ENCODE measurements at places on chromosomes 12 and 14. TPM values are rescaled to one million over a fixed set of nuclear protein-coding genes. Genes with fewer than 3 reads are reported as not detected.

Gene REC8
- 6.6 TPM for total RNA-seq

Gene PLEK2
- 3.4 TPM for total RNA-seq

Gene FOXN4
- not detected for total RNA-seq

Gene SLC17A8
- total RNA-seq = not detected

Gene MGST1
- total RNA-seq = 702 TPM

Gene GOLGA3
- 51.7 TPM for total RNA-seq

Gene SRGAP1
- total RNA-seq = 58.7 TPM

Gene VRTN
- not detected for total RNA-seq

Gene SMARCC2
- total RNA-seq = 106 TPM

Gene HEATR5A
- total RNA-seq = 24.6 TPM

Gene HOXC9
- 3.8 TPM for total RNA-seq

- H3K27me3 ChIP-seq = no peaks in the 10 kb centered on the region
- no peaks in the 10 kb centered on the region for H3K4me1 ChIP-seq
- H3K4me3 ChIP-seq = no peak overlapping the region
- DNase-seq = no peak
- no peaks in the 10 kb centered on the region for H3K36me3 ChIP-seq
- no peak overlapping the region for H3K27ac ChIP-seq
Observed at GRCh38 chr12:74579446-74579845, 41.8 kb downstream of the ATXN7L3B start.

- DNase-seq = no peak
- no peak overlapping the region for H3K4me3 ChIP-seq
- H3K27me3 ChIP-seq = no peaks in the 10 kb centered on the region
- no peaks in the 10 kb centered on the region for H3K36me3 ChIP-seq
- no peak overlapping the region for H3K27ac ChIP-seq
Observed at GRCh38 chr14:93930989-93931307, 3.8 kb downstream of the FAM181A start.

- H3K4me3 ChIP-seq = no peak overlapping the region
- H3K36me3 ChIP-seq = no peaks in the 10 kb centered on the region
- no peaks in the 10 kb centered on the region for H3K4me1 ChIP-seq
- no peak for DNase-seq
- H3K27ac ChIP-seq = no peak overlapping the region
Observed at GRCh38 chr14:71804992-71805391, 127.2 kb upstream of the RGS6 start.

DNA sequence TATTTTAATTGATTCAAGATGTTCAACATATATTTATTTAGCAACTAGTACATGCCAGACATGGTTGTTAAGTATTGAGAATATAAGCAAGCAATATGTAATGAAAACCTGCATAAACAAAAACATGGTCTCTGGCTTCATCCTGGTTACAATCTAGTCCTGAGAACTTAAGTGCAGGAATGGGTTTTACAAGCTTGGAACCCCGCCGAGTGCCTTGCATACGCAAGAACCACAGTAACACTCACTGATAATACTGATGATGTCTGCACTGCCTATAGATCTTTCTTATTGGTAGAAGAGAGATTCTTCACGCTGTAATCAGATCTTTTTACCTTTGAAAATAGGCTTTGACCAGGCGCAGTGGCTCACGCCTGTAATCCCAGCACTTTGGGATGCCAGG, 22.9 kb upstream of the CALM1 start:
- H3K36me3 ChIP-seq = no peaks in the 10 kb centered on the region
- no peak overlapping the region for H3K27ac ChIP-seq
- no peaks in the 10 kb centered on the region for H3K4me1 ChIP-seq

DNA sequence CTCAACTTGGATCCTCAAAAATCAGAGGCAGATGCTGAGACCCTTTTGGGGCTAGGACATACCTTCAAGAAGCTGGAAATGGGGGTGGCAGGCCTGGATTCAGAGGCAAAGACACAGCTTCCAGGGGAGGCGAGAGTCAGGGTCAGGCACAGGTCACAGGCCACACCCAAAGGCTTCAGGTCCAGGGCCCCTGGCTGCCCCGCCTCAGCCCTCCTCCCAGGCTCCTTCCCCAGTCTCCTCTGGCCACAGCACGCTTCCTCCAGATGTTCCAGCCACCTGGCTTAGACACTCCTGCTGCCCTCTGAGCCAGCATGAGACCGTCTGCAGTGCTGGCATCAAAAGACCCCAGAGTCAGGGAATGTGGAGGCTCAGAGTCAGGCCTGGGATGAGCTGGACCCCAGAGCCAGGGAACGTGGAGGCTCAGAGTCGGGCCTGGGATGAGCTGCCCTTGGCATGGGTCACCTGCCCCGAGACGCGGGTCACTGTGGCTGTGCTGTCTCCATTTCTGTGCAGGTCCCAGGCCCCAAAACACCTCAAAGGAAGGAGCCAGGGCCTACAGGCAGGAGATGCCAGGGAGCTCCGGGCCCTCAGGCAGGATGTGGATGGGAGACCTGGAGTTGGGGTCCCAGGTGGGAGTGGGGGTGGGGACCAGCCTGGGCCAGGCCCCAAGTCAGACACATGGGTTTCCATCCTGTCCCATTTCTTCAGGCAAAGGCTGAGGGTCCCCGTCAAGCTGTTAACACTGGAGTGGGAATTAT, 58.9 kb downstream of the DIO3 start:
- no peaks in the 10 kb centered on the region for H3K4me1 ChIP-seq
- H3K27ac ChIP-seq = no peak overlapping the region
- no peaks in the 10 kb centered on the region for H3K27me3 ChIP-seq

DNA sequence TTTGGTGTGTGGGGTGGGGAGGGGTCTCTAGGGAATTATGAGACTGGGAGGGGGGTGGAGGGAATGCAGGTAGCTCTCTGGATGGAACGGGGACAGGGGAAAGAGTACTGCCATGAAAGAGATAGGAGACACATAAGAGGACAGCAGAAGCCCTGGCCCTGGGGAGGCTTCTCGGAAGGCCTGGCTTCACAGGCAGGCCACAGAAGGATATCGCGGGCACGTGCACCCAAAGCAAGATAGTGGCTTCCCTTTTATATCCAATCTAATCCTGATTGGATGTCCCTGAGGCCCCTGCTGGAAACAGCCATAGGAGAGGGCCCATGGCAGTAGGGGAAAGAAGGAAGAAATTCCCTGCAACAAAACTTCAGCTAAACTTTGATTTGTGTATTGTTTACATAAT, 113.5 kb downstream of the GCH1 start:
- H3K27me3 ChIP-seq = no peaks in the 10 kb centered on the region
- H3K4me3 ChIP-seq = no peak overlapping the region
- no peaks in the 10 kb centered on the region for H3K4me1 ChIP-seq
- DNase-seq = no peak

- H3K27ac ChIP-seq = no peak overlapping the region
- DNase-seq = no peak
- no peaks in the 10 kb centered on the region for H3K27me3 ChIP-seq
- no peaks in the 10 kb centered on the region for H3K4me1 ChIP-seq
Observed at GRCh38 chr14:54599966-54600716, 33.2 kb downstream of the SAMD4A start.

DNA sequence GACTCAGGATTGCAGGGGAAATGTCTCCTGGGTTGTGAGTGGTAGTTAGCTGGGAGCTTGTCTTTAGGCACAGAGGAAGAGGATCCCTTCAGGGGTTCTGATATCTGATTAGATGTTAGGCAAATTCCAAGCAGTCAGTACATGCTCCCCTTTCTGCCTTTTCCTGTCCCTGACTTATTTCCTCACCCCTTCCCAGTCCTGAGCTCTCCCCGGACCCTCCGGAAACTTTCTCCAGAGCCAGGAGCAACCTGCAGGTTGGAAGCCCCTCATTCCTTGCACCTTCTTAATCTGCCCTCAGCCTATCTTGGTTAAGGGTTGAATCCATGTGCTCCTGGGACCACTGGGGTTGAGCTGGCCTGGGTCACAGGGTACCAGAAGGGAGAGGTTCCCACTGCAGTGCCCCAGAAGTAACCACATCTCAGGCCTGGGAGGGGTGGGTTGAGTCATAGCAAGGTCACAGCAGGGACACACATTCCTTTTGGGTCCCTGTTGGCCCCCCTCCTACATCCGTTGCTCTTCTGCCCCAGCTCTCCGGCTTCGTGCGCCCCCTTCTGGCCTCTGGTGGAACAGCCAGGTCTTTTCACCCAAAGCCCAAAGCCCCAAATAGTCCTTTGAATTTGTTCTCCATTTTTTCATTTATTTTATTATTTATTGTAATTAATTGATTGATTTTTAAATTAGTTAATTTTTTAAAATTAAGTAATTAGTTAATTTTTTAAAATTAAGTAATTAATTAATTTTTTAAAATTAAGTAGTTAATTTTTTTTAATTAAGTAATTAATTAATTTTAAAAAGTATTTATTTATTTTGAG, 1.8 kb downstream of the IGFBP6 start:
- DNase-seq = peak; percentile 87
- H3K27me3 ChIP-seq = no peaks in the 10 kb centered on the region
- H3K4me3 ChIP-seq = peak overlapping the region; percentile 69
- H3K4me1 ChIP-seq = no peaks in the 10 kb centered on the region

GRCh38 chr14:76706811-76707210, 54.5 kb upstream of the VASH1 start:
- no peak overlapping the region for H3K27ac ChIP-seq
- DNase-seq = no peak

- no peaks in the 10 kb centered on the region for H3K4me1 ChIP-seq
- no peak for DNase-seq
- peaks cover 4% of the 10 kb centered on the region for H3K36me3 ChIP-seq
- H3K27ac ChIP-seq = no peak overlapping the region
- H3K27me3 ChIP-seq = no peaks in the 10 kb centered on the region
Observed at GRCh38 chr12:56670836-56671235, 17.2 kb downstream of the PTGES3 start.

DNA sequence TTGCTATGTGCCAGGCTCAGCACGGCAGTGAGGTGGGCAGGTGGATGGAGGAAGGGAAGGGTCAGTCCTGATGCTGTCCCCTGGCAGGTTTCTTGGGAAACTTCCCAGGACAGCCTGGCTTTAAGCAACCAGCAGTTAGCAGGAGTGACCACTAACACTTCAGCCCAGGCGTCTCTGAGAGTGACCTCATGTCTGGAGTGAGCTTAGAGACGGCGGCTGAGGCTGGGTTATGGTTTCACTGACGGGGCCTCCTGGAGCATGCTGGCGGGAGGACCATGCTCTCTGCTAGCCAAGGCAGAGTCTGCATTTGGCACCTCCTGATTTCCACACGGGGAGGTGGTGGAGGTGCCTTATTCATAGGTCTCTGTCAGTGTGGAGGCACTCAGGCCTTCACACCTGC, 2.5 kb downstream of the HHIPL1 start:
- no peak overlapping the region for H3K4me3 ChIP-seq
- H3K27me3 ChIP-seq = no peaks in the 10 kb centered on the region
- no peaks in the 10 kb centered on the region for H3K36me3 ChIP-seq
- H3K4me1 ChIP-seq = peaks cover 4% of the 10 kb centered on the region

- peak overlapping the region; percentile 92 for H3K27ac ChIP-seq
- no peak overlapping the region for H3K4me3 ChIP-seq
- no peaks in the 10 kb centered on the region for H3K36me3 ChIP-seq
Observed at GRCh38 chr12:7154901-7155470, 24.8 kb downstream of the CLSTN3 start.

DNA sequence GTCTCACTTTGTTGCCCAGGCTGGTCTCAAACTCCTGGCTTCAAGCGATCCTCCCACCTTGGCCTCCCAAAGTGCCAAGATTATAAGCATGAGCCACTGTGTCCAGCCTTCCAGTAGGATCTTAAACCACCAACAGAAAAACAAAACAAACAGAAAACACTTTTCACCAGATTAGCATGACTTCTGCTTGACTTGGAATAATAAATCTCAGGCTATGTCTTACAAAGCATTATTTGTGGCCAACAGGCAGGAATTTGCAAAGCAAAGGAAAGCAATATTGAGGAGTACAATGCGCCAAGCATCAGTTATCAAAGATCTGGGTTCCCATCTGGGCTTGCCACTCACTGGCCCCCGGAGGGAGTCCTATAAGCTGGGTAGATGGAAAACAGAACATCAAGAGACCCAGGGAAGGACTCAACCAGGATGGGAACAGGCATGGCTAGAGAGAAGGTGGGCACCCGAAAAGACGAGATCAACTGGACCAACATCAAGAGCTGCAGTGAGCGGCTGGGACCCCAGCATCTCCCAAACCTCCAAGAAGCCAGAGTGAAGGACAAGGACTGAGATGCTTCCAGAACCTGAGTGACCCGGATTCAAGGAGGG, 101.2 kb downstream of the TMEM30B start:
- H3K4me1 ChIP-seq = no peaks in the 10 kb centered on the region
- no peaks in the 10 kb centered on the region for H3K27me3 ChIP-seq
- H3K4me3 ChIP-seq = no peak overlapping the region
- no peak overlapping the region for H3K27ac ChIP-seq
- no peak for DNase-seq

- H3K27ac ChIP-seq = no peak overlapping the region
- no peaks in the 10 kb centered on the region for H3K4me1 ChIP-seq
- H3K27me3 ChIP-seq = no peaks in the 10 kb centered on the region
- no peaks in the 10 kb centered on the region for H3K36me3 ChIP-seq
Observed at GRCh38 chr14:104268295-104268694, 129.9 kb downstream of the KIF26A start.

DNA sequence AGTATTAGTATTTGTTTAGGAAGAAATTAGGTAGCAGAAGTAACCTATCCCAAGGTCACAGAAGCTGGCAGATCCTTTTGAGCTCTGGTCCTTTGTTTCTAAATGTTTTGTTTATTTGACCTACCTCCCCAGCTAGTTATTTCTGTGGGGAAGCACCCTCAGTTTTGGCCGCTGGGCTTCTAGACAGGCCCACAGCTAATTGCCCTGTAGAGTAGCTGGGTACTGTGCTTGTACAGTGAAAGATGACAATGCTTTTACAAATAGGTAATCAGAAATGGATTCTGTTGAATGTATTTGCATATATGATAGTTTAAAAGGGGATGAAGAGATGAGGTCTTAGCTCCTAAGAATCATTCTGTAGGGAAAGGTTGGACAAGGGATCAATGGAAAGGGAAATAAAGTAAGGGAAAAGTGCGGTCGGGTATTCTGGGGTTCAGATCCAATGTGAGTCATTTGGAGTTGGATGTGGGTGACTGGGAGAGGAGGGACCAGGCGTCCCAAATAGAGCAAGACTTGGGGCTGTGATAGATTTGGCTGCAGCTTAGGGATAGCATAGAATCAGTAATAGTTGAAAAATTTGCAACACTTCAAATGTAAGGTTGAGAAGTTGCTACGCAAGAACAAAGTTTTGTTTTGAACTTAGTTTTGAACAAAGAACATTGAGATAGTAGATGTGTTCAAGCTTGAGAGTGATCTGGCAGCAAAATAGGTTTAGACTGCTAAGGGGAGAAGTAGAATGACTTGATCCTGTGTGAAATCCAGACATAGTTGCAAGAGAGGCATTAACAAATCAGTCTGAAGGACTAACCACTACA, 3.6 kb downstream of the NUDT4 start:
- peak overlapping the region; percentile 96 for H3K27ac ChIP-seq
- peak overlapping the region; percentile 85 for H3K4me3 ChIP-seq
- no peaks in the 10 kb centered on the region for H3K27me3 ChIP-seq

DNA sequence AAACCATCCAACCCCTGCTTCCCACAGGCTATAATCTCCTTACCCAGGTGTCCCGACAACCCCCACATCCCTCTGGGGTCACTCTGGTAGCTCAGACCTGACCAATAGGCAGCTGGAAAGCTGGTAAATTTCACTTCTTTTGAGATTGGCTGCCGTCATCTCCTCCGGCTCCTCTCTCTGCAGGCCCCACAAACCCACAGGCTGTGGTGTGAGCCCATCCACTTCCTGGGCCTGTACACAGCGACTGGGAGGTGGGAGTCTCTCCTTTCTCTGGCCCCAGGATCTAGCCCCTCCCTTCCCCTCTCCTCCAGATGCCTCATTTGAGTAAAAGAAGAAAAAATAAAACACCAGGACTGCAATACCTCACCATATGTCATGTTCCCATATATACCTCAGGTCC, 709 bp downstream of the INHBC start:
- H3K4me3 ChIP-seq = no peak overlapping the region
- no peaks in the 10 kb centered on the region for H3K4me1 ChIP-seq
- H3K27ac ChIP-seq = no peak overlapping the region
- DNase-seq = no peak
- H3K36me3 ChIP-seq = no peaks in the 10 kb centered on the region
